RPMI8226 (cell line): ENCODE measurements at places on chromosomes 3 and 15.
A peak's percentile ranks its signal among the peaks of the same experiment; 100 is the strongest.

- DNase-seq: no peak
Measured at GRCh38 chr3:4514916-4515315, 21.8 kb downstream of the ITPR1 start.

DNA sequence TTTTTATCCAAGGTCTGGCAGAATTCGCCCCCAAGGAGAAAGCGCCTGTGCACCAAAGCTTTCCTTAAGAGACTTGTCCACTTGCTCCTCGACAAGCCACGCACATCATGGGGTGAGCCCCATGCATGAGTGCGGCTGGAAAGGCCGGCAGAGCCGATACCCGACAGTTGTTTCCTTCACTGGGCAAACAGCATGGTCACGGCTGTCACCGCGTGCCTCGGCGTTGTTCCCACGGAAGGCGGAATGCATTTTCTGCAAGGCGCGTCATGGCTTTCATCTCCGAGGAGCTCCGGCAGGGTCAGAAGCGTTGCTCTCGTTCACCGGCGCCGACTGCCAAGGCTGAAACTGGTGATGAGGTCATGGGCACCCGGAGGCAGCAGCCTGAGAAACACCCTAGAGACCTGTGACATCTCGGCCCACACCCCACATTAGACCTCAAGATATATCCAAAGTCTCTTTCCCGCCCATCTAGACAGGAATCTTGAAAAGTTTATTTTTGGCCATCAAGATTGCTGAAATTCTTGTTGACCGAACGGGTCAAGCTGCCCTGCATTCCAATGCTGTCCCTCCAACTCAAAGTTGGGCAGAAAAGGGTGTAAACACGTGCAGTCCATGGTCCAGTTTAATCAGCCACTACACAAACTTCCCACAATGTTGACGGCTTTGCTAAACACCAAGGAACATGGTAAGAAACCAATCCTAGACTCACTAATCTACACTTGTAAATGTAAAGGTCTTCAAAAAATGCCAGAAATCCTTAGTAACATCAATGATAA is 604 bp upstream of the TJP1 start:
- DNase-seq: peak; percentile 15

- DNase-seq: no peak
Measured at GRCh38 chr15:69750253-69750652, 297.6 kb downstream of the RPLP1 start.

DNA sequence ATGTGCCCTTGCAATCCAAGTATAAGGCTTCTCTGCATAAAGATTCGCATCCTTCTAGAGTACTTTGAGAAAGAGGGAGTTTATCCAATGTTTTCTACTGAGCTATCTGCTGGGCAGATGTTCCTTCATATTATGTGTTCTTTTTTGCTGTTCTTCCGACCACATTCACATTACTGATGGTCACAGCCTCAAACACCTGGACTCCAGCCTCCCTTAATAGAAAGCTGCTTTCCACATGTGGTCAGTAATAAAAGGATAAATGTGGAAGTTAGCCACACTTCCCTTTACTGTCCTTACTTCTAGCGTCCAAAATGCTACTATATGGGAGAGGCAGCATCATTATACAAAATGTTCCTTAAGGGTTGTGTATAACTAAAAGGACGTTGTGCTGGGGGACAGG is 116.9 kb downstream of the CD47 start:
- DNase-seq: no peak

- DNase-seq: peak; percentile 14
Measured at GRCh38 chr3:42118762-42119361, 27.7 kb downstream of the TRAK1 start.

GRCh38 chr3:114827495-114827894 is 319.6 kb downstream of the ZBTB20 start:
- peak; percentile 39 for DNase-seq

GRCh38 chr3:187836823-187837770 is 91.8 kb upstream of the BCL6 start:
- DNase-seq: no peak

- DNase-seq: no peak
Measured at GRCh38 chr15:98286831-98287230, 326.3 kb downstream of the ARRDC4 start.

- DNase-seq: peak; percentile 5
Measured at GRCh38 chr3:31096661-31097395, 202.4 kb upstream of the GADL1 start.

- no peak for DNase-seq
Measured at GRCh38 chr3:164952966-164953365, 125.3 kb downstream of the SI start.

DNA sequence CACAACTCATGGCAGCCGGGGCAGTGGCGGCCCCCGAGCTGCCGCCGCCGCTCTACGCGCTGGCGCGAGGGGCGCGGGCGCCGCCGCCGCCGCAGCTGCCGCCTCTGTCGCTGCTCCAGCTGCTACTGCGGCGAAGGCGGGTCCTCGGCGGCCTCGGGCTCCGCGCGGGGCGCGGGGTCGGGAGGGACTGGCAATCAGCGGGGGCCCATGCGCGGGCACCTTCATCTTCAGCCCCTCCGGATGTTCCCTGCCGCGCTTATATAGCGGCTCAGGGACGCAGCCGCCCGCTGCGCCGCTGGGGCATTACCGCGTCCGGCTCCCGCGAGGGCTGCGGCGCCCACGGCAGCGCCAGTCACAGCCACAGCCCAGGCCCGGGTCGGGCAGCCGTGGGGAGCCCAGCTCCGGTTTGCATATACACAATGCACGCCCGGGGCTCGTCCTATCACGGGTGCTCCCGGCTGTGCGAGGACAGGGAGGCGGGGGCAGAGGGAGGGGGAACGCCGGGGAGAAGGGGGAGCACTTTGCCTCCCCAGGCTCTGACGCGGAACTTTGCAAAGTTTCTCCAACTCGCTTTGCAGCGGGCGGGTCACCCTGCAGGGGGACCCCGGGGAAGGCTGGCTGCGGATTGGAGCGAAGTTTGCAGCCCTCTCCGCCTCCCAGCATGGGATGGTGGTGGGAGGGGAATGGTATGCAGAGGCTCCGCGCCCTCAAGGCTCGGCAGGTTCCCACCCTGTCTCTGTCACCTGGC is at the start of gene VGLL3:
VGLL3 (minus strand) TSS at position 416 of the 748 bp plus-strand sequence; CDS start at position 10, 406 bp downstream.
- peak; percentile 4 for DNase-seq

GRCh38 chr15:45869034-45869668 is 234.3 kb downstream of the SQOR start:
- no peak for DNase-seq

DNA sequence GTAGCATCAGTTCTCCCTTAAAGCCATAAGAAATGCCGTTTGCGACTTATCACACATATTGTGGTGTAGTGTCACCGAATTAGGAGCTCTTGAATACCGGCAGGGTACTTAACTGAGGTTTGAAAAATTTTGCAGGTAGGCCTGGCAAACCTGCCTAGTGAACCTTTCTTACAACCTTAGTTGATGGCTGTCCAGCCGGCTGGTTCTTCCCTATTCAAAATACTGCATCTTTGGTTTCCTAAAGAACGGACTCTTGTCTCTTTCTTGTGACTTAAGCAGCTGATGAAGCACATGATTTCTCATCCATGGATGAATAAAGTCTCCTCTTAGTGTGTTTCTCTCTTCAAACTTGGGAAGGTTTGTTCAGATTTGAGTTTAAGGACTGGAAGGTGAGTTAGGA is 1.5 kb downstream of the RAB7A start:
- DNase-seq: no peak

GRCh38 chr15:63243101-63243500 is 34.3 kb upstream of the APH1B start:
- no peak for DNase-seq

GRCh38 chr15:61753018-61753710 is 307.1 kb downstream of the VPS13C start:
- DNase-seq: no peak

DNA sequence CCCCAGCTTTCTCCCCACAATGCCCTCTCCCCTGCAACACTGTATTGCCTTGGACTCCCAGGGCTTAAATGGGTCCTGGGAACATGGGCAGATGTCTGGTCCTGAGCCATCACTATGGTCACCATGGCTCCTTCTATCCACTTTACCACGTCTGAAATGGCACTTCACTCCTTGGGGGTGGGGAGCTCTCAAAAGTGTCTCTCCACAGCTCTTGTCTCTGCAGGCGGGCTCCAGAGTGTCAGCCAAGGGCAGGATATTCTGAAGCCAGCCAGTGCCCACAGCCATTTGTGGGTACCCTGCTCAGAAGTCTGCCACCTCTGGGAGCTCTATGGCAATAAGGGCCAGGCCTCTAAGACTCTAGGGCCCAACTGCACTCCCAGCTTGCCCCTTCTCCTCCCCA is 163.9 kb downstream of the PPM1L start:
- DNase-seq: no peak

DNA sequence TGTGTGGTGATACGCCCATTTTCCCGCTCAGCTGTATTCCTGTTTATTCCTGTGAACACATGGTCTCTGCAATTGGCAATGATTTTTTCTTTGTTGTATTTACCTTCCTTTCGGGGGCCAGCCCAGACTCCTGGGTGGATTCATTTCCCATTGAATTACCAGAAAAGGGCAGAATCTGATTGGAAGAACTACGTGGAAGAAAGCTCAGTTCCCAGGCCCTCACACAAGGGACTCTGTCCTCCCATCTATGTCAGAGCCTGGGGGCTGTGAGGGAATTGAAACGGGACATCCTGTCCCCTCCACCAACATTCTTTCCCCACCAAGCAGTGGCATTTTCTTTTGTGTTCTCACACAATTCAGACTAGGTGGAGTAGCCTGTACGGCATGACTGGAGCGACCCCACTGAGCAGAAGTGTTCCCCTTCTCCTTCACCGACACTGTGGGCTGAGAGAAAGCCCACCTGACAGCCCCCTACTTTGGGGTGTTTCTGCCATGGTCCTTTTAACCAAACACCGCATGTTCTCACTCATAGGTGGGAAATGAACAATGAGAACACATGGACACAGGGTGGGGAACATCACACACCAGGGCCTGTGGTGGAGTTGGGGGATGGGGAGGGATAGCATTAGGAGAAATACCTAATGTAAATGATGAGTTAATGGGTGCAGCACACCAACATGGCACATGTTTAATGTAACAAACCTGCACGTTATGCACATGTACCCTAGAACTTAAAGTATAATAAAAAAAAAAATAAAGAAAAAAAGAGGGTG is 32.1 kb upstream of the RFTN1 start:
- DNase-seq: no peak
